ENCODE measurements at places on chromosomes 11 and 22. TPM values are rescaled to one million over a fixed set of nuclear protein-coding genes. Genes with fewer than 3 reads are reported as not detected.

Gene MYBPC3
- not detected for total RNA-seq

Gene MUC5AC
- total RNA-seq, result not detected

Gene CALCA
- not detected for total RNA-seq

Gene YAP1
- 55.1 TPM for total RNA-seq

Gene KRTAP5-8
- total RNA-seq, result not detected

Gene LRRC4C
- total RNA-seq, result not detected

Gene TBX10
- total RNA-seq, result not detected

Gene MB
- 2.3 TPM for total RNA-seq

Gene PAMR1
- under 0.01 TPM for total RNA-seq

Gene SLC25A22
- total RNA-seq, result 12.7 TPM

Gene MYEOV
- 9.5 TPM for total RNA-seq

Gene PATE2
- total RNA-seq, result 0.24 TPM

Gene SPECC1L
- 14.0 TPM for total RNA-seq

Gene TREH
- total RNA-seq, result not detected

Gene GPHA2
- total RNA-seq, result not detected

Gene YPEL1
- 1.8 TPM for total RNA-seq

Gene ST3GAL4
- total RNA-seq, result 108 TPM

Gene KDM4D
- total RNA-seq, result 3.0 TPM

Gene MUC2
- total RNA-seq, result not detected

Gene RIMBP3C
- total RNA-seq, result 0.20 TPM

Gene SHANK3
- total RNA-seq, result 0.12 TPM

Gene GUCY1A2
- total RNA-seq, result 0.24 TPM

Gene TRAF6
- 5.0 TPM for total RNA-seq
